RWPE1 (cell line): ENCODE measurements at places on chromosomes 11 and 22.

- DNase-seq, result no peak
These were observed 105.8 kb upstream of the SLC5A12 start for GRCh38 chr11:26827567-26828081.

DNA sequence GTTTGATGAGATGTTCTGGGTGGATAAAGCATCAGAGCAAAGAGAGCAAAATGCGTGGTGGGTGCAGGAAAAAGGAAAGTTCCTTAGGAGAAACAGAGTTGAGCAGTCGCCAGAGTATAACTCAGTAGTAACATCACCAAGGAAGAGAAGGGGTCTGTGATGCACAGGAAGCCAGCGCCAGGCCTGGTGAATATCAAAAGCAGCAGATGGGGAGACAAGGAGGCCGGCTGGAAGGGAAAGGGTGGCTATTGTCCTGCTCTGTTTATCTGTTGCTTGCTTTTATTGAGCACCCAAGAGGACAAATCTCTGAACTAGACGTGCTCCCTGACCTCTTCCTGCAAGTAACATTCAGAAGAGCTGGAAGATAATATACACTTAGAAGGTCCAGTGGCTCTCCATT lies 52.7 kb upstream of the GRAMD1B start:
- DNase-seq, result no peak

GRCh38 chr11:84236436-84236835 lies 950.3 kb upstream of the CCDC90B start:
- no peak for DNase-seq

DNA sequence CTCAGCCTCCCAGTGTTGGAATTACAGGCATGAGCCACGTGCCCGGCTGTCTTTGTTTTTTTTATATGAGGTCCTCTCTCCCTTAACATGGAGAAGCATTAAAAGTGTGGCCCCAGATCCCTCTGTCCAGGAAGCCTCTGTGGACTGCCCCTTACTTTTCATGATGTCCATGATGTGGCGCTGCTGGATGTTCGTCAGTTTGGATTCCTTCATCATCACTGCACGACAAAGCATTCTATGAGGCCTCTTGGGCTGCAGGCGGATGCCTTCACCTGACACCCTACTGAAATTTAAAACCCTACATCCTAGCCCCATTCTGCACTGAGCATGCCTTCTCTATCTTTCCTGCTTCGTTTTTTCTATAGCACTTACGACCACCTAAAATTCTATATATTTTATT lies 2.1 kb downstream of the C22orf23 start:
- DNase-seq, result no peak
